ENCODE measurements at places on chromosomes 4 and X. TPM values are rescaled to one million over a fixed set of nuclear protein-coding genes. Genes with fewer than 3 reads are reported as not detected.

HGFAC gene
- total RNA-seq: not detected

IGFBP7 gene
- not detected for total RNA-seq

FGFBP2 gene
- total RNA-seq: 3.5 TPM

AVPR2 gene
- total RNA-seq: not detected

NHSL2 gene
- total RNA-seq: 1.1 TPM

RHOXF2B gene
- total RNA-seq: not detected

GLA gene
- total RNA-seq: 43.3 TPM

ANXA10 gene
- not detected for total RNA-seq

MTMR8 gene
- 4.9 TPM for total RNA-seq

MAGEB2 gene
- total RNA-seq: not detected

HS3ST1 gene
- total RNA-seq: 0.07 TPM

FAM199X gene
- total RNA-seq: 10.2 TPM

SPON2 gene
- 2.7 TPM for total RNA-seq

GRCh38 chrX:146615628-146616348, 193.8 kb upstream of the CXorf51B start:
- H3K4me1 ChIP-seq: no peaks in the 10 kb centered on the region
- no peaks in the 10 kb centered on the region for H3K36me3 ChIP-seq
- DNase-seq: no peak
- H3K27me3 ChIP-seq: no peaks in the 10 kb centered on the region

- H3K4me3 ChIP-seq: no peak overlapping the region
- no peaks in the 10 kb centered on the region for H3K27me3 ChIP-seq
- no peak for DNase-seq
- no peaks in the 10 kb centered on the region for H3K36me3 ChIP-seq
- no peak overlapping the region for H3K27ac ChIP-seq
Observed at GRCh38 chrX:129566073-129566472, 26.0 kb downstream of the OCRL start.

- DNase-seq: no peak
Observed at GRCh38 chrX:46849933-46850332, 13.1 kb downstream of the RP2 start.

DNA sequence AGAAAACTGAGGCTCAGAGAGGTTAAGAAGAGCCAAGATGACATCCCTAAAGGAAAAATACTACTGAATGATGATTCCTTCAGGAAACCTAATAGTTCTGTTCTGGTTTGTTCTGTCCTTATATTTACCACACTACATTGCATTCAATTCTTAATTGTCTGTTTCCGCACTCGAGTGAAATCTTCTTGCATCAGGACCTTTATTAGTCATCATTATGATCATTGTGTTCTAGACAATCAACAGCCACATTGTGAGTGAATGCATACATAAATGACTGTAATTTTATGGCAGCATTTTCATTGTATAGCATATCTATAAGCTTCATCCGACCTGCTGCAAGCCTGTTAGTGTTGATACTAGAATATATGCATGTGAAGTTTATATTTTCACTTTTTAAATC, 156.7 kb upstream of the FAM241A start:
- DNase-seq: no peak
- H3K27ac ChIP-seq: no peak overlapping the region
- no peaks in the 10 kb centered on the region for H3K36me3 ChIP-seq
- H3K4me3 ChIP-seq: no peak overlapping the region
- no peaks in the 10 kb centered on the region for H3K4me1 ChIP-seq

GRCh38 chr4:162683659-162684370, 482.9 kb downstream of the NAF1 start:
- DNase-seq: no peak
- no peak overlapping the region for H3K27ac ChIP-seq
- no peaks in the 10 kb centered on the region for H3K36me3 ChIP-seq
- H3K27me3 ChIP-seq: no peaks in the 10 kb centered on the region

DNA sequence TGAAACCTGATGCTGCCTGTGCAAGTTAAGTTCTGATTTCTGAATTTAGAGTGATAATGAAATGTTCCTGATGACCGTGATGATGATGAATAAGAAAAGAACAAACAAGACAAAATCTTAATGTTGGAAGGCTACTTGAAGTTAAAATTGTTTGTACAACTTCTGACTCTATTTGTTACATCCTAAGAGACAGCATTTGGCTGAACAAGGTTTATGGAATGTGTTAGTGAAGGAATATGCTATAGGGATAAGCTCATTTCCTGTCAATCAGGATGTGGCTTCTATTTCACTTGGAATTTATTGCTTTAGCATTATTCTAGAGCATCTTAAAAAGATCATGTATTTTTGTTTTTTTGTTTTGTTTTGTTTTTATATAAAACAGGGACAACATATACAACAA, 267.5 kb downstream of the FAT4 start:
- H3K4me3 ChIP-seq: no peak overlapping the region
- no peak for DNase-seq
- H3K27me3 ChIP-seq: no peaks in the 10 kb centered on the region
- H3K27ac ChIP-seq: no peak overlapping the region
- H3K36me3 ChIP-seq: no peaks in the 10 kb centered on the region

GRCh38 chrX:19956923-19957322, 33.9 kb downstream of the BCLAF3 start:
- no peak overlapping the region for H3K4me3 ChIP-seq
- no peaks in the 10 kb centered on the region for H3K4me1 ChIP-seq
- H3K27ac ChIP-seq: no peak overlapping the region
- no peaks in the 10 kb centered on the region for H3K27me3 ChIP-seq
- no peak for DNase-seq
- no peaks in the 10 kb centered on the region for H3K36me3 ChIP-seq

- H3K4me1 ChIP-seq: no peaks in the 10 kb centered on the region
- H3K36me3 ChIP-seq: no peaks in the 10 kb centered on the region
- no peak overlapping the region for H3K27ac ChIP-seq
- no peak for DNase-seq
- no peaks in the 10 kb centered on the region for H3K27me3 ChIP-seq
Observed at GRCh38 chr4:106365613-106366012, 3.0 kb downstream of the GIMD1 start.

DNA sequence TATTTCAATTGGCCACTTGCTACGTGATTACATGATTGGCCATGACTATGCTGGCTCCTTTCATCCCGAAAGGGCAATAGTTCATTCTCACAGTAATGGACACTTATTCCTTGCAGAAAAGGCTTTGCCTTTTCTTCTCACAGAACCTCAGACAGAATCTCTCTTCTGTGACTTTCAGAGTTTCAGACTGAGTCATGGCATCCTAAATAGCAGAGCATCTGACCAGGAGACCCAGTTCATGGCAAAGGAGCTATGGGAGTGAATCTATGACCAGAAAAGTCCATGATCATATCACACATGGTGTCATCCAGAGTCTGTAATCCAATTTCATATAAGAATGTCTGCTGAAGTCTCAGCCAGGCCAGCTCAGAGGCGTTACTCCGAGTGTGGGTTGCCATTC, 263.3 kb upstream of the CLNK start:
- H3K4me1 ChIP-seq: no peaks in the 10 kb centered on the region
- H3K36me3 ChIP-seq: no peaks in the 10 kb centered on the region
- no peaks in the 10 kb centered on the region for H3K27me3 ChIP-seq
- H3K27ac ChIP-seq: no peak overlapping the region
- no peak for DNase-seq

- no peaks in the 10 kb centered on the region for H3K4me1 ChIP-seq
- H3K36me3 ChIP-seq: no peaks in the 10 kb centered on the region
- no peak overlapping the region for H3K27ac ChIP-seq
- H3K4me3 ChIP-seq: no peak overlapping the region
Observed at GRCh38 chrX:70998411-70999027, 67.6 kb upstream of the SLC7A3 start.

- H3K27ac ChIP-seq: no peak overlapping the region
- no peaks in the 10 kb centered on the region for H3K27me3 ChIP-seq
- DNase-seq: no peak
- H3K4me3 ChIP-seq: no peak overlapping the region
- H3K36me3 ChIP-seq: no peaks in the 10 kb centered on the region
- H3K4me1 ChIP-seq: no peaks in the 10 kb centered on the region
Observed at GRCh38 chrX:47166126-47166525, 21.1 kb downstream of the RBM10 start.

- no peaks in the 10 kb centered on the region for H3K36me3 ChIP-seq
- no peak overlapping the region for H3K27ac ChIP-seq
- H3K27me3 ChIP-seq: no peaks in the 10 kb centered on the region
Observed at GRCh38 chr4:73761856-73762255, 21.5 kb downstream of the CXCL8 start.

GRCh38 chr4:92714640-92715039, 410.9 kb downstream of the GRID2 start:
- H3K27me3 ChIP-seq: no peaks in the 10 kb centered on the region
- H3K4me3 ChIP-seq: no peak overlapping the region
- H3K36me3 ChIP-seq: no peaks in the 10 kb centered on the region
- no peaks in the 10 kb centered on the region for H3K4me1 ChIP-seq

DNA sequence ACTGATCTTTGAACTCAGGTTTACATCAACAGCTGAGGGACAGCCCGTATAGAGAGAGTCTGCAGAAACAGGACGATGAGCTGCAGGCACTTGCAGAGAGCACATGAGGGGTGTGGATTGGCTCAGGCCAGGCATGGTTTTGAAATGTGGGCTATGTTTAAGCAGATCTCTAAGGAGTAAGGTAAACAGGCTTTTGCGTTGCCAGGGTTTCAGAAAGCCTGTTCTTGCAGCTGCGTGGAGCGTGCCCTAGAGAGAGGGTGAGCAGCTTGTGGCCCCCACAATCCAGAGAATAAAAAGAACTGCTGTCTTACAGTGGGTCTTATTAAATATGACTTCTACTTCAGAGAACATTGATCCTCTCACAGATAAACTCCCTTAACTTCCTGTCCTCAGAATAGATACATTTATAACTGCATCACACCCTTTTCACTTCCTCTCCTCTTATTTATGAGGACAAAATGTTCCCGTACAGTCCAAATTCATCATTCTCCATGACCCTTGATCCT, 64.1 kb downstream of the TMA16 start:
- no peak for DNase-seq
- no peaks in the 10 kb centered on the region for H3K27me3 ChIP-seq
- peak overlapping the region; percentile 30 for H3K4me3 ChIP-seq
- peaks cover 21% of the 10 kb centered on the region for H3K4me1 ChIP-seq
- H3K27ac ChIP-seq: no peak overlapping the region

DNA sequence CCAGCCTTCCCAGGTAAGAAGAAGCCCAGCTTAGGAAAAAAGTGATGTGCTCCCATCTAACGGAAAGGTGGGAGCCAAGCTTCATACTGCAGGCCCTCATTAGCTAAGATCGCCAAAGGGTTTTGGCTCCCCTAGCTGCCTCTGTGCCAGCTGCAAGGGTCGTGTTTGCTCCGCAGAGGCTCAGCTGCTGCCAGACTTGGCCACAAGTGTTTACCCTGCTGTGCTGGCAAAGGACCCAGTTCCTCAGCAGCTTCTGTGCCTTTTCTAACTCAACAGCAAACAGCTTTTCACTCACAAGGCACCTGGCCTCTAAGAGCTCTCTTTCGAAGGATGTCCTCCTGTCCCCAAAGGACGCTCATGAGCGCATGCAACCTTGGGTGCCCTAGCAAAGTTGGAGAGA, 12.2 kb upstream of the VMA21 start:
- H3K4me3 ChIP-seq: no peak overlapping the region
- H3K27me3 ChIP-seq: no peaks in the 10 kb centered on the region
- no peak overlapping the region for H3K27ac ChIP-seq
- H3K4me1 ChIP-seq: no peaks in the 10 kb centered on the region

All from CD8-positive, alpha-beta memory T cell (primary cell).